ENCODE measurements at places on chromosomes 12 and 14.

GRCh38 chr12:103494734-103495468, 867 bp downstream of the C12orf42 start:
- no peak for DNase-seq

- no peak for DNase-seq
Observed at GRCh38 chr12:119547001-119547400, 46.6 kb upstream of the TMEM233 start.

GRCh38 chr12:128170181-128170580, 96.8 kb upstream of the TMEM132C start:
- no peak for DNase-seq

GRCh38 chr14:49545716-49546115, 40.5 kb downstream of the RPS29 start:
- DNase-seq = no peak

DNA sequence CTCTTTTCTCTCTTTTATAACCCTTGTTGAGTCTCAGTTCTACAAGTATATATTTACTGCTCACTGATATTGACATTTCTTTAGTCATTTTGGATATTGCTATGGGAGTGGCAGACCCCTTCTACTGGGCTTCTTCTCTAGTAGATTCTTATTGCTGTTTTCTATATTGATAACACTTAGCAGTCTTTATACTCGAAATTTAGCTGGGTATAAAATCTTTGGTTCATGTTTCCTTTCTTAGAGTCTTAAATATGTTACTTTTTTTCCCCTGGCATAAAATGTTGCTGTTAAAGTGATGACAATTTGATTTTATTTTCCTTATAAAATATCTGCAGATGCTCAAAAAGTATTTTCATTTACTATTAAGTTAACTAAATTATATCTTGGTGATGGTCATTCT, 32.6 kb downstream of the VRK1 start:
- DNase-seq = no peak

GRCh38 chr12:12877781-12878455, 13.4 kb upstream of the GPRC5A start:
- no peak for DNase-seq

- no peak for DNase-seq
Observed at GRCh38 chr12:27606986-27607385, 83.0 kb downstream of the PPFIBP1 start.

GRCh38 chr12:10098791-10099190, at the start of gene CLEC1A:
Gene CLEC1A (minus strand): TSS chr12:10098985. CDS start chr12:10098922, 63 bp downstream.
- DNase-seq = no peak

Data from activated naive CD8-positive, alpha-beta T cell treated with anti-CD3 and anti-CD28 coated beads, Interleukin-2, amount 50 U/mL, for 16 hours (primary cell).